ENCODE measurements at places on chromosomes 5 and 9.

DNA sequence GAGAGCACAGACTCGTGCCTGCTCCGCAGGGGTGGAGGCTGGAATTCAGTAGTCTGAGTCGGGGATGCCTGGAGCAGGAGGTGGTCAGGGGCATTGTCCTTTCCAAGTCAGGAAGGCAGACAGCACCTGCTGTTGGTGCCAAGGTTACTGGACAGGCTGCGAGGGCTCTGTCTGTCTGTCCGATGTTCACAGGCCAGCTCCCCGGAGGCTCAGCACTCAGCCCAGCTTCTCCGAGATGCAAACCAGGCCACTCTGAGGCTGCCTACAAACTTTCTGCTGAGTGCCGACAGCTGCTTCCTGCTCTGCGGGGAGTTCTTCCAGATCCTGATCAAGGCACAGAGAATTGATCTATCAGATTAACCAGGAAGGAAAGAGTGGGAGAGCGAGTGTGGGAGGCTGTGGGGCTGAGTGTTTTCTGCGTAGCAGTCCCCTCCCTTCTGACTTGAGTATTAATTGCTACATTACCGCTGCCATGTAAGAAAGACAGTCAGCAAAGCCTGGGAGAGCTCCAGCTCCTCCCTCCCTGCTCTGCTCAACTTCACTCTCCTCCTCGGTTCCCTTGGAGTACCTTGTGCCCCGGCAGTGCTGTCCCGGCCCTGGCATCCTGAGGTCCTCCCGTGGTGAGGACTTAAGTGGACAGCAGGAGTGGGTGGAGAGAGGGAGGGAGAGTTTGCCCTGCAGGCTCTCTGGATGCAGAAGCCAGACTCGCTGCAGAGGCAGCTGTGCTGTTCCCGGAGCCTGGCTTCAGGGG is 36.0 kb downstream of the KCNMB1 start:
- no peak for DNase-seq

DNA sequence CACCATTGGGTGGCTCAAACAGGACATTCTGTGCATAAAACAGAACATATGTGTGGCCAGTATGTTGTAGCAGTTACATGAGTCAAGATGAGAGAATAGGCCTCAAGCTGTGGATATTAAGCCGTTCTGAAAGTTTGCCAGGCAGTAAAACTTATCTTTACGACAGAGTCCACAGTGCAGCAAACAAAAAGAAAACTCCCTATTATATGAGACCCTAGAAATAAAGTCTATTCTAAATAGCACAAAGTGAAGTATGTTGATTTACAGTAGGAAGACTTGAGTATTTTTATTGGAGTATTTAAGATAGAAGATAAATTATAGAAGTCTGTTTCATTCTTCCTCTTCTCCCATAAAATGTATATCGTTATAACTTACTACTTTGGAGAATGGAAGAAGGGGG is 271.5 kb downstream of the ADGRV1 start:
- DNase-seq: no peak

GRCh38 chr5:124948754-124949275 is 202.4 kb upstream of the ZNF608 start:
- no peak for DNase-seq

DNA sequence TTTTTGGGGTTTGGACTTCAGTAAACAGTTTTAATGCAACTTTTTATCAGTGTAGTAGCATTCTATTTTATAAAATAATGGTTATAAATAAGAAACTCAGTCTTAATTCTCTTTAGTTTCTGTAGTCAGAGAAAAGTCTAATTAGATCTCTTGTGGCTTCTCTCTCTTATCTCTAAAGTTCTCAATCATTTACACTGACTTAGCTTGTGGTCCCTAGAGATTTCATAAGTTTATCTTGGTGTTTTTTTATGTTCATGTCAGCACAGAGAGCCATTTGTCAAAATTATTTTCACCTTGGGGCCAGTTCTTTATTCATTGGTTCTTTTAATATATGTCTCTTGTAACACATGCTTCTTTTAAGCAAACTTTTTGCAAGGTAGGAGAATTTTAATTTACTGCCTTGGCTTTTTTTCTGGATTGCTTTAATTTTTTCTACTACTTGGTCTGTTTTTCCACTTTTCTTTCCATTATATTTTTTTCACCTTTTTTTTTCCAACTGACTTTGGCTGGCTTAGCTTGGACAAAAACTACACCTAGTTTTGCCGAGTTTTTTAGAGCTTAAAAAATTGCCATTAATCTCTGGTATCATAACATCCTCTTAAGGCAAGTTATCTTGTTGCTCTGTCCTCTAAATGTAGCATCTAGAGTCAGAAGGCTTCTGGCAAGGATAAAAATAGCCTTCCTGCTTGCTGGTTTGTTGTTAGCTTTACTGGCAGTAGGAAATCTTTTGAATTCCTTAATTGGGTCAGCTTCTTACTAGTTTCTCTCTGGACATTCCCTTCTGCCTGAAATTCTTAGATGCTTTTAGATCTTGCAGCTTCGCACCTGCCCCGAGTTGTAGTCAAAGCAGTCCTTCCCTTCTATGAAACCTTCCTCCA is 35.3 kb downstream of the CPEB4 start:
- DNase-seq: no peak

DNA sequence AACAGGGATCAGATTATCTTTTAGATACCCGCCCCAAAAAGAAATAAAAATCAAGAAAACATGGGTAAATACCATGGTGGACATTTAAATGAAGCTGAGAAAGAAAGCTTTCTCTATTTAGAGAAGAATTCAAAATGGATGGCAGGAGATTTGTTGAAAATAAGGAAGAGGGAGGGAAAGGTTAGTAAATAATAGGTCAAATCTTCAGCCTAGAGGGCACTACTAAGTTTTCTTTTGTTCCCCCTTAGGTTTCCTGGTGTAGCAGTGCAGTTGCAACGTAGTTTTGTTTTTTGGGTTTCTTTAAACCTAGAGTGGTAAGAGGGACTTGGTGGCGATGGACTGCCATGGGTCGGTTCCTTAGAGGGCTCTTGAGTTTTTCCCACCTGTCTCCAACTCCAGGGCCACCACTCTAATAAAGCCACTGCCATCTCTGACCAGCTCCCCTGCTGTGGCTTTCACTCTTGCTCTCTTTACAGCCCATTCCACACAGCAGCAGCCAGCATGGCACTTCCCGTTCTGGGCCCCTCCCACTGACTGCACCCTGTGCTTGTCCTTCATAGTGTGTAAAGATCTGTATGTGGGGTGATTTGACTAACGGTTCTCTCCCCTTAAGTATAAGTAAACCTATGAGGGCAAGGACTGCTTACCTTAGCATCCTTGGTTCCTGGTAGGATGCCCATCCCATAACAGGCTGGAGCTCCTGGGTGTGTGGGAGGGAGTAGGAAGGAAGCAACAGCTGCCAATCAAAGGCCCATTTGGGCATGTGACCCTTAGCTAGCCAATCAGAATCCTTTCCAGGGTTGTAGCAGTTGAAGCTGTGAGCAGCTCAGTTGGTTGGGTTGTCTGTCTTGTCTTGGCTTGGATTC is 118.3 kb downstream of the SLC1A3 start:
- peak; percentile 20 for DNase-seq

DNA sequence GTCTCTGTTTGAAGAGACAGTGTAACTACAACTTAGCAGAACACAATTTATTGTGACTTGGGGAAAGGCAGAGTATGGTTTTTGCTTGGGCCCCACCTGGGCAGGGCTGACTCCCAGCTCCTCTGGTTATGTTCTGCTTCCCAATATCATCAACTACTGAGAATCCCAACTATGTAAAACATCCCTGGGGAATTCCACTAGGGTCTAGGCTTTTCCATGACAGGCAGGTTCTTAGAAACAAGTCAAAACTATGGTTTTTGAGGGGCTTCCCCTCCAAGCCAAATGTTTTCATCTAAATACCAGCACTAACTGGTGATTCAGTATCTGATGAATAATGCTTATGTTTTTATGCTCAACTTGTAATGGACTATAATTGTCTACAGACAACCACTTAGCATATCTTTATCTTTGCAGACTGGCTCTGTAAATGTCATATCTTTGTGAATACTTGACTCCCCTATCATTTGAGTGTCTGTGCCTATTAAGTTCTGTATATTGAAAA is 409.5 kb downstream of the PDE4D start:
- peak; percentile 1 for DNase-seq
